Endothelial cell of umbilical vein (primary cell): ENCODE measurements at places on chromosomes 2 and 18. TPM values are rescaled to one million over a fixed set of nuclear protein-coding genes. Genes with fewer than 3 reads are reported as not detected.

DNA sequence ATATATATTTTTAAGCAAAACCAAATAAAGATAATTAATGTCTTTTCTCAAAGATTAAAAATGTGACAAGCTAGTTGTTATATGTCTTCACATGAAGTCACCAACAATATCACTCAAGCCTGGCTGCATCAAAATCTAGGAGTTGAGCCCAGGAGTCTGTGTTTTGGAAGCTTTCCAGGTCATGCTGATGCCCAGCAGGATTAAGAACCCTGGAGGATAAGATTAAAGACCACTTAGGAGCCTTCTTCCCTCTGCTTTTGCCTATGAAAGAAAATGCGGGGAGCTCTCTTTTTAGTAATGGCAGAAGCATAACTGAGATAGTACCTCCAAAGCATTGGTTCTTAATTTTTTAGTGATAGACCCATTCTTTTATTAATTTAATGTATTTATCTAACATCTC, 157.4 kb downstream of the ASXL3 start:
- DNase-seq = no peak
- H3K4me1 ChIP-seq = no peaks in the 10 kb centered on the region
- no peaks in the 10 kb centered on the region for H3K27me3 ChIP-seq
- no peaks in the 10 kb centered on the region for H3K36me3 ChIP-seq

DPYSL5 gene
- total RNA-seq = not detected in 2 replicates

DNA sequence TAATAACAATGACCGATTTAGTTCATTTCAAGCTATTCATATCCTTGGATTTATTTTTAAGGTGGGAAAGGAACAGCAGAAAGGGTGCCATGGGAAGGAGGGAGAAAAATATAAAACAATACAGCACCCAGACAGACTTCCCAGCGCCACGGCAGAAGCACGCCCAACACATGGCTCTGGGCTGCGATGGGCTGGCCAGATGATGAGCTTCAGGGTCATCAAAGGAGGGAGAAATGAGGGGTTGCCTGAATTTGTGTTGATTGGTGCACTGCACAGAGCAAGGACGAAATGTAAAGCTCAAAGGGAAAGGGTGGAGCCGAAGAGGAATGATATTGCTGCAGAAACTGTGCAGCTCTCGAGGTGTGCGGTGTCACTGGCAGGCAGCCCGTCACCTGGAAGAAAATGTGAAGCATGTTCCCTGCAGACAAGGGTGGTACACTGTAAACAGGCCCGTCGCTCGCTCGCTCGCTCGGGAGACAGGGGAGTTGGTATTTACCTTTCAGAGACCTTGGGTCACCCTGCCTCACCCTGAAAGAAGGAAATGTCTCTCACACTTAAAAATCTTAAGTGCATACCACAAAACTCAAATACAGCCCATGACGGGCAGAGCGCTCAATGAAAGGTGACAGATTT, 195.5 kb upstream of the CTAGE1 start:
- no peak overlapping the region for H3K27ac ChIP-seq
- no peak overlapping the region for H3K4me3 ChIP-seq
- no peak for DNase-seq
- H3K4me1 ChIP-seq = peaks cover 20% of the 10 kb centered on the region
- H3K27me3 ChIP-seq = peaks cover 10% of the 10 kb centered on the region
- H3K36me3 ChIP-seq = no peaks in the 10 kb centered on the region

GRCh38 chr18:77023102-77023782, 109.3 kb downstream of the MBP start:
- no peak for DNase-seq
- no peaks in the 10 kb centered on the region for H3K36me3 ChIP-seq
- no peaks in the 10 kb centered on the region for H3K27me3 ChIP-seq
- no peak overlapping the region for H3K4me3 ChIP-seq
- H3K4me1 ChIP-seq = no peaks in the 10 kb centered on the region
- no peak overlapping the region for H3K27ac ChIP-seq

- no peaks in the 10 kb centered on the region for H3K36me3 ChIP-seq
- H3K27ac ChIP-seq = no peak overlapping the region
- H3K4me1 ChIP-seq = no peaks in the 10 kb centered on the region
- no peaks in the 10 kb centered on the region for H3K27me3 ChIP-seq
Measured at GRCh38 chr18:40243607-40244006, 1711.4 kb upstream of the PIK3C3 start.

MRO gene
- not detected in 2 replicates for total RNA-seq

DSC2 gene
- total RNA-seq = not detected in 2 replicates

SCYGR7 gene
- not detected in 2 replicates for total RNA-seq

- no peak overlapping the region for H3K27ac ChIP-seq
- H3K36me3 ChIP-seq = no peaks in the 10 kb centered on the region
- H3K4me1 ChIP-seq = no peaks in the 10 kb centered on the region
- DNase-seq = no peak
- H3K27me3 ChIP-seq = no peaks in the 10 kb centered on the region
Measured at GRCh38 chr2:143382573-143382972, 253.4 kb downstream of the ARHGAP15 start.

GRCh38 chr18:12032786-12033642, 51.7 kb downstream of the IMPA2 start:
- no peak overlapping the region for H3K4me3 ChIP-seq
- H3K4me1 ChIP-seq = no peaks in the 10 kb centered on the region
- DNase-seq = no peak
- H3K36me3 ChIP-seq = no peaks in the 10 kb centered on the region

- no peaks in the 10 kb centered on the region for H3K36me3 ChIP-seq
- H3K4me3 ChIP-seq = peak overlapping the region; percentile 87
- H3K4me1 ChIP-seq = peaks cover 28% of the 10 kb centered on the region
- H3K27ac ChIP-seq = peak overlapping the region; percentile 96
- peak; percentile 63 for DNase-seq
Measured at GRCh38 chr18:55587418-55588110, 428 bp downstream of the TCF4 start.

DNA sequence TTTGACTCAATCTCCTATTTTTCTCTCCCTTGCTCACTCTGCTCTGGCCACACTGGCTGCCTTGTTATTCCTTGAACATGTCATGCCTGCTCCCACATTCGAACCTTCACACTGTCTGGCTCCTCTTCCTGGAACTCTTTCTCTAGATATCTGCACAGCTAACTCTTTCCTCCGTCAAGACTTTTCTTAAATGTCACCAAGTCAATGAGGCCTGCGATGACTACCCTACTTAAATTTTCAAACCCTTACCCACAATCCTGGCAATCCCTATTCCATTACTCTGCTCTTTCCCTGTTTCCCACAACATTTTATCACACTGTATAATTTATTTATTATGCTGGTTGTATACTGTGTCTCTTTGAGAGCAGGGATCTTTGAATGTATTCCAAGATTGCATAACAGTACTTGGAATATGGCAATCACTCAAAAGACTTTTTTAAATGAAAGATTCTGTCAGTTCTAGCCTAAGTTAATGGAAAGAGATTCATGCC, 206.2 kb downstream of the SRBD1 start:
- no peak overlapping the region for H3K4me3 ChIP-seq
- no peak for DNase-seq
- no peak overlapping the region for H3K27ac ChIP-seq

MMADHC gene
- total RNA-seq = 115 and 119 TPM in 2 replicates

DNA sequence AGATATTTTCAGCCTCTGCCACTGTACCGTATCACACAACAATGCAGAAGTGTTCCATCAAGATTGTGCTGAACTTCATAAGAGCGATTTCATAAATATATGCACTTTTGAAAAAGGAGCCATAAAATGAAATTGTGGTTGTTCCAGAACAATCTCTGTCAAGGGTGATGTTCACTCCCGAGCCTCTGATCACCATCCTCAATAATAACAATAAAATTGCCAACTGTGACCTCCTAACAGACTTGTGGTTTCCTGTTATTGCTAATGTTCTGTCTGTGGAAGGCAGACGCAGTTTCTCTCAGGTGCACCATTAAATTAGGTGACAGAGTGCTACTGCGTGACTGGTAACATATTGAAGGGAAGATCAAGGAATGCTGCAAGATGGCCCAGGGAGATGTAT, 383.7 kb downstream of the SOCS6 start:
- H3K27me3 ChIP-seq = no peaks in the 10 kb centered on the region
- DNase-seq = no peak
- no peaks in the 10 kb centered on the region for H3K36me3 ChIP-seq
- H3K4me3 ChIP-seq = no peak overlapping the region

VWC2L gene
- total RNA-seq = not detected in 2 replicates

IL36B gene
- total RNA-seq = not detected in 2 replicates

DNA sequence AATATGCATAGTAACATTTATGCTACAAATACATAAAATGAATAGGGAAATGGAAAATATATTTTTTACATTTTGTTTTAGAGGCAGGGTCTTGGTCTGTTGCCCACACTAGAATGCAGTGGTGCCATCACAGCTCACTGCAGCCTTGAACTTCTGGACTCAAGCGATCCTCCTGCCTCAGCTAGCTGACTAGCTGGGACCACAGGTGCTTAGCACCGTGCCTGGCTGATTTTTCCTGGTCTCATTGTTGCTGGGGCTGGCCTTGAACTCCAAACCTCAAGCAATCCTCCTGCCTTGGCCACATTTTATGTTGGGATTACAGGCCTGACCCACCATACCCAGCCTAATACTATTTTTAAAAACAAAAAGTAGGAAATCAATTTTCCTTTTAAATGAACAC, 33.2 kb downstream of the XPO1 start:
- H3K4me1 ChIP-seq = no peaks in the 10 kb centered on the region
- H3K27ac ChIP-seq = no peak overlapping the region
- DNase-seq = no peak
- H3K36me3 ChIP-seq = peaks cover 4% of the 10 kb centered on the region

DNA sequence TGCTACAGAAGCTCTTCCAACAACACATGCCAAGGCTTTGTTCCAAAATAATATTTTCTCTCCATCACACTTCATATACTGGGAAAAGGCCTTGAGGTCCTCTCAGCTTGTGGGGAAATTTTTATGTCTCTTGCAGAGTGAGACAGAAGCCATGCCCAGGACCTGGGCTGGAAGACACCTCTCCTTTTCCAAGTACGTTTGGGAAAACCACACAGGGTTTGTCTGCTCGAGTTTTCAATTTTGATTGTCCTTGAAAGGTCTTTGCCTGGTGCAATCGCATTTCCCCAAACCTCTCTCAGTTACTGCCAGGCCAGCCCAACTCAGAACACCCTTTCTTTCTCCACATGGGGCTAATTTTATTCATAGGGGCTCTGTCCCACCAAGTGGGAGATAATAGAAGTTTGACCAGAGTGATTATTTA, 272.2 kb downstream of the OSR1 start:
- no peak overlapping the region for H3K27ac ChIP-seq
- H3K36me3 ChIP-seq = no peaks in the 10 kb centered on the region
- no peak overlapping the region for H3K4me3 ChIP-seq
- DNase-seq = no peak
- H3K4me1 ChIP-seq = no peaks in the 10 kb centered on the region

GRCh38 chr18:25743646-25744151, 346.7 kb downstream of the SS18 start:
- no peaks in the 10 kb centered on the region for H3K4me1 ChIP-seq
- H3K36me3 ChIP-seq = no peaks in the 10 kb centered on the region
- peaks cover 3% of the 10 kb centered on the region for H3K27me3 ChIP-seq
- no peak for DNase-seq
- no peak overlapping the region for H3K4me3 ChIP-seq

GRCh38 chr18:54671291-54671881, 80.3 kb downstream of the DYNAP start:
- DNase-seq = peak; percentile 46
- no peak overlapping the region for H3K27ac ChIP-seq
- H3K4me1 ChIP-seq = no peaks in the 10 kb centered on the region
- no peaks in the 10 kb centered on the region for H3K36me3 ChIP-seq

RAB31 gene
- 27.9 and 30.5 TPM in 2 replicates for total RNA-seq

DNA sequence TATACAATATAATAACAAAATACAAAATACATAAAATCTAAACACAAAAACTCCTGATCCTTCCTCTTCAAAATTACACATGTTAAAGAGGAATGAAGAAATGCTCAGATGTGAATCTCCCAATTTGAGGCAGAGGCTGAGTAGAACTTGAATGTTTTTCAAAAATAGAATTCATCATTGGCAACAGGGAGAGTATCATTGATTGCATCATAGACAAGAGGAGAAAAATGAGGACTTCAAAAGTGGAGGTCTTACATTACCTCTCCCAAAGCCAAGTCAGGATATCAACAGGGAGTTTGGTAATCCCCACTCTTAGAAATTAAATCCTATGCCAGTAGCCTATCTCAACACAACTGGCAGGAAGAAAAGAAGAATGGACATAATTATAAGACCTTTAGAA, 2023.9 kb upstream of the CELF4 start:
- H3K27me3 ChIP-seq = no peaks in the 10 kb centered on the region
- no peaks in the 10 kb centered on the region for H3K4me1 ChIP-seq
- no peak overlapping the region for H3K4me3 ChIP-seq
- H3K36me3 ChIP-seq = no peaks in the 10 kb centered on the region
- H3K27ac ChIP-seq = no peak overlapping the region
